Fibroblast of skin of left biceps (primary cell): ENCODE measurements at places on chromosomes 1 and 21.
A peak's percentile ranks its signal among the peaks of the same experiment; 100 is the strongest.

DNA sequence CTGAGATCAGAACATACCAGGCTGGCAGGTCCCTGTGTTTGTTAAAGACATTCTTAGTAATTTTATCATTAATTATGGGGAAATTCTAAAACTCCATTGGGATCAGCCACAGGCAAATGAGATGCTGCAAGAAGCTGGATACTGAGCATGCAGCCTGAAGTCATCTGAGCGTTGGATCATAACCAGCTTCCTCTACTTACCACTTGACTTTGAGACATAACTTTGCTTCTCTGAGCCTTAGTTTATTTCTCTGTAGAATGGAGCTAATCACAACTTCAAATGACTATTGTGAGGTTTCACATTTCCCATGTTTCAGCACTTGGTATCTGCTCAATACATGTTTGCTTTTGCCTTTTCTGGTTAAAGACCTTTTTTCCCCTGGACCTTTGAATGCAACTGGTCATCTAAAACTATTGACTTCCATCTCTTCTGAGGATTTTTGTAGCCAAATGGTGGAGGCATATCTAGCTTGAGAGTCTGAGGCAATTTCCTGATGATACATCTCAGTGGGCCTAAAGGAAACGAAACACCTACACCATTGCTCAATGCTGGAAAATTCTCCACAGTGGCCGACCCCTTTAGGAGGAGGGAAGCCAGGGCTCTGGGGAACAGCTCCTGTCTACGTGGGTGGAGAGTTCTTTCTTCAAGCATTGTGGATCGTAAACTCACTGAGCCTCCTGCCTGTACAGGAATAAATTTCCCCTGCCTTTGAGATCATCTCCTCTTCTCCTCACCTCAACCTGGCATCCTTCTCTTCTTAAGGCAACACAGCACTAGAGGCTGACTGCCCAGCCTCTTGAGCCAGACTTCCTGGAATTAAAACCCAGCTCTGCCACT lies 109.1 kb upstream of the HOOK1 start:
- DNase-seq, result peak; percentile 57

- DNase-seq, result no peak
Observed at GRCh38 chr1:30920827-30921226, 12.3 kb upstream of the SDC3 start.

DNA sequence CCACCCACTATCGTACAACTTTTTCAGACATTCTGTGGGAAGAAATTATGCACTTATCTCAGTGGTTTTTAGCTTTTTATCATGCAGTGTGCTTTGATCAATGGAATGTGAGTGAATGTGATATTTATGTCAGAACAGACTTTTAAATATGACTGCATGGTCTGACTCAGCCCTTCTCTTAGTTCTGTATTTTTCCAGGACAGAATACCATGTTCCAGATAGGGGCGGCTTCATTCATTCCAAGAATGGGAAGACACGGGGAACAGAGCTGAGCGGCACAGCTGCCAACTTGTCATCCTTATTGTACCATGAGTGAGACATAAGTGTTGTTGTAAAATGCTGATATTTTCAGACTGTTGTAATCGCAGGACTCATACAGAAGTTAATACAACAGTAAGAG lies 214.6 kb upstream of the NCAM2 start:
- DNase-seq, result peak; percentile 12

DNA sequence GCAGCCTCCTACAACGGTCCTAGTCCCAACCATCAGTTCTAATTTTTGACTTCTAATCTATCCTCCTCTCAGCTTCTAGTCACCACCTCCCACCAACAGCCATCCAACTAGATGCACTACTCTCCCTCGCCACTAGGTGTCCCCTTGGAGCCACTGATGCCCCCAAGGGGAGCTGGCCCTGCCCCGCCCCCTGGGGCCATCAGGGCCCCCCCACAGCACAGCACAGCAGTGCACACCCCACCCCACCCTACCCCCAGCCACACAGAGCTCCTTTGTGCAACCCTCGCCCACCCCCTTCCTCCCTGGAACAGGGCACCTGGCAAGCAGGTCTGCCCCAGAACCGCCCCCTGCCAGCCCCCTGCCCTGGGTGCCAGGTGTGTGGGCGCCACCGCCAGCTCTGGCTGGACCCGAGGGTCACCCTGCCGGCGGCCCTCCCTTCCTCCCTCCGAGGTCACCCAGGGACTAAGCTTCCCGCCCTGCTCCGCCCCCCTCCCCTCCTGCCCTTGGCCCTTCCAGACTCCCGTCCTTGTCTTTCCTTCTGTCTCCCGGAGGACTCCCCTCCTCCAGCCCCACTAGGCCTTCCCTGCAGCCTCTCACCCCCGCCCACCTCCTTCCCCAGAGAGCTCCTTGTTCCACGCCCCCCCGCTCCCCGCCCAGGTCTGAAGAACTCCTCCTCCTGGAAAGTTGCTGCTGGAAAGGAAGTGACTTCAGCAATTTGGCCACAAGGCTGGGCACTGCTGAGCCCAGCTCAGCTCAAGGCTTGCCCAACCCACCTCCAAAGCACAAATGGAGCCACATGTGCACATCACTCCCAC lies 47.0 kb downstream of the AHDC1 start:
- peak; percentile 79 for DNase-seq

DNA sequence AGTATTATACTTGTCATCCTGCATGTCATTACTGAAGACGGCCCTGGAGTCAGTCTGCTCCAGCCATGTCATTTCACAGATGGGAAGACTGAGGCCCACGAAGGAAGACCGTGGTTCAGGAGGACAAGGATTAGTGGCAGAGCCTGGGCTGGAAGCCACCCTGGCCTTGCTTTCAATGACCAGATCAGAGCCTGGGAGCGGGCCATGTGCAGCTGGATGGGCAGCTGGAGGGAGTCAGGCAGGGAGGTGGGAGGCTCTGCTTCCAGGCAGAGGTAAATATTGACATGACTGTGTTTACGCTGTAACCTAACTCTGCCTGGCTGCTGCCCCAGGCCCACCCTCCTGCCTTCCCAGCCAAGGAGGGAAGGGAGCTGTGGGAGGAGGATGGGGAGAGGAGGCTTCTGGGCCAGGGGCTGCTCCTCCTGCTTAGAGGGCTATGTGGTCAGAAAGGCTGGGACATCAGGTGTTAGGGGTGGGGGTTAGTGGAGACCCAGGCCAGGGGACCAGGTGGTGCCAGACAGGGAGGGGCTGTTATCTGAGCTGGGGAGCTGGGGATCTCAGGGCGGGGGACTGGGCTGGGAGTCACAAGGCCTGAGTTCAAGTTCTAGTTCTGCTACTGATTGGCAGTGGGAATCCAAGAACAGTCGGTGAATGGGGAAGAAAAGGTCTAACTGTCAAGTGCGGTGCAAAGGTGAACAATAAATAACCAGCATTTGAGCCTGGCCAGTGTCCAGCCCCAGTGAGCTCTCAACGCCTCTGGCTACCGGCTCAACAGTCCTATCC lies 48.5 kb upstream of the ECE1 start:
- DNase-seq, result no peak

GRCh38 chr21:33975548-33976081 lies 60.0 kb upstream of the ATP5PO start:
- no peak for DNase-seq

- DNase-seq, result no peak
Observed at GRCh38 chr1:61519631-61520030, 205.3 kb downstream of the TM2D1 start.

GRCh38 chr1:165759095-165759494 lies 9.6 kb downstream of the TMCO1 start:
- DNase-seq, result no peak

DNA sequence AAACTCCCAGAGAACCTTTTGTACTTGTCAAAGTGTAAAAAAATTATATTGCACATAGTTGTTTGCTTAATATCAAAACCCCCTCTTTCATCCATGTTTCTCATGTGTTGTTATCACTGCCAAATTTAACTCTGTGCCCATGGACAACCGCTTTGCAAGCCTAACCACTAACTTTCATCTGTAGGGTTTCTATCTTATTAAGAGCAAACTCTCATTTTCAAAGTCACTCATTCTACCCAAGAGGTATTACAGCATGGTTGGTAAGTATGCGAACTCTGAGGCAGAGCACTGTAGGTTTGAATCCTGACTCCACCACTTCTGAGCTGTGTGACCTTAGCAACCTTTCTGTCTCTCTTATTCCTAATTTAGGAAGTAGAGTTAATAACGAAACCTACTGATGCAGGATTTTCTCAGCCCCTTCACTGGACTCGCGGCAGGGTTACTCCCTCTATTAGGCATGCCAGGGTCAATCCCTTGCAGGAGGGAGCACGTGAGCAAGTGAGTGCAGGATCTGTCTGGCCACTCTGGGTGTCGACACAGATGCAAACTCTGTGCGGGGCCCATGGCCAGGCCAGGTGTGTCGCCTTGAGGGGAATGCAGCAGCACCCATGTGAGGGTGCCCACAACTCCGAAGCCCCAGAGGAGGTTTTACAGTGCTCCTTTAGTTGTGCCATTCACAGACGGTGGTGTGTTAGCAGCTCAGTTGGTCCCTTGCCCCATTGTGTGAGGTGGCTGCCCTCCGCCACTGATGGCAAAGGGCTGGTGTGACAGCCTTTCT lies 361.5 kb upstream of the ADGRL2 start:
- no peak for DNase-seq

DNA sequence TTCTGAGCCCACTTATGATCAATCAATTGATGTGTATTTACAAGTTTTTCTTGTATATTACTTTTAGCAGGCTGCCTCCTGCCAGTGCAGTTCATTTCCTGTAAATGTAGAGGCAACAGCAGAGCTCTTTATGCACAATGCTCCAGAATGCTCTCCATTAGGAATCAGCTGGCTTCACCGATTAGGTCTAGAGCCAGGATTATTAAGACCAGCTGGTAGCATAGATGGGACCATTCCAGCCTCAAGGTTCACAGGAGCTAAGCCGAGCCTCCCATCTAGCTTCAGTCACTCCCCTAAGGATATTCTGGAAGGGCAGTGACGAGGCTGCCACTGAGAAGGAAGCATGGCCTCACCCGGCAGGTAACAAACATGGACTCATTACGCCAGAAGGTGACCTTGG lies 36.8 kb downstream of the DHRS3 start:
- no peak for DNase-seq

DNA sequence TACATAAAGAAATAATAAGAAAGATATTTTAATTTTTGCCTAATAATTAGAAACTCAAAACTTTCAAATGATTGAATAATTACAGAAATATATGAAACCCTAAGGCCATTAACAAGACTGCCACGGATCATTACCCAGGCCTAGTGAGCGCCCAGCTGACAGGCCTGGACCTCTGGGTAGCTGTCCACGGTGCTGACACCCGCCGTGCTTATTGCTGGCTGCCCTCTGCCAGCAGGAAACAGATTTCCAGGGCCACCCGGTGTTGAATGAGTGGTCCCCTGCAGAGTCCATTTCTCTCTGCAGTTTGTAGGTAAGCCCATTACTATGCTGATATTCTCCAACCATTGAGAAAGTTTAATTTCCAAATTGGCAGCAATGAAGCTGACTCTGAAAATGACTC lies 254.4 kb upstream of the GJB5 start:
- no peak for DNase-seq

GRCh38 chr21:34018910-34019309 lies 54.5 kb upstream of the MRPS6 start:
- no peak for DNase-seq

DNA sequence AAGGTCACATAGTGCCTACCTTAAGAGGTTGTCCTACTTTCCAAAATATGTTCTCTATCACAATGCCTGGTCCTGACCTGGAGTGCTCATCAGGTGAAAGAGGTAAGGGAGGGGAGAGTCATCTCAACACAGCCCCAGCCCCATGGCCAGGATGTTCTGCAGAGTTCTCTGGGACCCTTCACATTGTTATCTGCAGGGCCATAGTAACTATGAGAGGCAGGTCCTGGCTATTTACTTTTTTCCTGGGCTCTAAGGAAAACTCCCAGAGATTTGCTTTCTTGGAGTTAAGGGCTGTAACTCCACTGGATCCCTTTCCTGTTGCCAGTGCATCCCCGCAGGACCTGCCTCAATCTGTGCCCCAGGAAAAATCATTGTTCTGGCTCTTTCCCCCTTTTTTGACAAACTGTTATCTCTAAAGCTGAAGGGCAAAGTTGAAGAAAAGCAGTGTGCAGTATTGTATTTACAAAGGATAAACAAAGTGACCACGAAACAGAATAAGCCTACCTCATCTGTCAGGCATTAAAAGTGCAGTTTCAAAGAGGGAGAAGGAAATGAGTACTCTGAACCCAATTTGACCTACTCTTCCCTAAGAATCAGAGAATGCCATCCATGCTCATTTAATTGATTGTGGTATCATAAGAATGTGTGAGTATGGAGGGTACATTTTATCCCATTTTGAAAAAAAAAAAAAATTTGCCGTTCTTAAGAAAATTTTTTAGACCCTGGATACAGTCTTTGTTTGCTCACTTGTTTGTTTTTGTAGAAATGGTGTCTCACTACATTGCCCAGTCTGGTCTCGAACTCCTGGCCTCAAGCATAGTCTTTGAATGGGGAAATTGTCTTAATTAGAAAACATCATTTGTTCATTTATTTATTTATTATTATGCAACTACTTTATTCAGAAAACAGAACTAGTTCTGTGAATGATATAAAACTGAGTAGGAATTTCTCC lies 149.6 kb downstream of the RHOU start:
- DNase-seq, result no peak

DNA sequence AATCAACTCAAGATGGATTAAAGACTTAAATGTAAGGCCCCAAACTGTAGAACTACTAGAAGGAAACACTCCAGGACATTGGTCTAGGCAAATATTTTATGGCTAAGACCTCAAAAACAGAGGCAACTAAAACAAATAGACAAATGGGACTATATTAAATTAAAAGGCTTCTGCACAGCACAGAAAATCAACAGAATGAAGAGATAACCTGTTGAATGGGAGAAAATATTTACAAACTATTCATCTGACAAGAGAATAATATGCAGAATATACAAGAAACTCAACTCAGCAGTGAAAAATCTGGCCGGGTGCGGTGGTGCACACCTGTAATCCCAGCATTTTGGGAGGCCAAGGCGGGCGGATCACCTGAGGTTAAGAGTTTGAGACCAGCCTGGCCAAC lies 84.1 kb upstream of the HNRNPU start:
- DNase-seq, result no peak

GRCh38 chr1:84181350-84182005 lies 37.4 kb downstream of the PRKACB start:
- no peak for DNase-seq

DNA sequence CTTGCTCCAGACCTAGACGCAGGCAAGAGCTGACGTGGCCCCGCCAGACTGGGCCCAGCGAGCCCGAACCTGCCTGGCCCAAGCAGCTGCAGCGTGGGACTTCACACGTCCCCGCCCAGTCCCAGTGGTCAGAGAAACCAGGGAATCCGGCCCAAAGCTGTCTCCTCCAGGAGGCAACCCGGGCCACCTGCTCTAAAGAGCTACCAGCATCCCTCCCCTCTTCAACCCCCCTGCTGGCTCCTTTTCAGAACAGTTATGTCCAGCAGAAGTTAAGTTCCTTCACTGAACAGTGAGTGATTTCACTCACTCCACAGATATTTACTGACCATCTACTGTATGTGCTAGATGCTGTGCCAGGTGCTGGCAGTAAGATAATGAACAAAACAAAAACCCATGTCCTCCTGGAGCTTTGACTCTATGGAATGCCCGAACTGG lies 2.1 kb upstream of the EFNA1 start:
- no peak for DNase-seq

GRCh38 chr1:75426688-75427087 lies 184.2 kb downstream of the SLC44A5 start:
- DNase-seq, result no peak
